Non-pigmented ciliary epithelial cell (primary cell): ENCODE measurements at places on chromosomes 2 and 18.

DNA sequence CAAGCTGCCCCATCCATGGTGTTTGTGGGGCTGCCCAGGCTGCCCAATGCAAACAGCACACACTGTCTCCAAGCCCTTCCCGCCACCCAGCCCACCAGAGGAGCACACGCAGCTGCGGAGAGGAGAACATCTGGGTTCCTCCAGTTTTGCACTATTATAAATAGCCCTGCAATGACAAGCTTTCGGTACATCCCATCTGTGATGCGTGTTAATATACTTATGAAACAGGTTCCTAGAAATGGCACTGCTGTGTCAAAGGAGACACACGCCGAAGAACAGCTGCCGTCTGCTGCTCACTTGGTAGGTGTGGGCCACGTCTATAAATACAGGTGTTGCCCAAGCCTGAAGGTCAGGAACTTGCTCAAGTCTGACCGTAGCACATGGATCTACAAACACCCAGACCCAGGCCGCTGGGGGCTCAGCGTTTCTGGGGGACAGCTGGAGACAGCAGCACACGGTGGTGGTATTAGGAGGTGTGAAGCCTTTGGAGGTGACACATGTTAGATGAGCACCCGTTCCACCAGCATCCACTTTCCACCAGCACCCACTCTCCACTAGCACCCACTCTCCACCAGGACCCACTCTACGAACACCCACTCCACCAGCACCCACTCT lies 34.3 kb downstream of the PXDN start:
- DNase-seq: no peak

GRCh38 chr2:84912984-84913383 lies 7.5 kb downstream of the TMSB10 start:
- no peak for DNase-seq

DNA sequence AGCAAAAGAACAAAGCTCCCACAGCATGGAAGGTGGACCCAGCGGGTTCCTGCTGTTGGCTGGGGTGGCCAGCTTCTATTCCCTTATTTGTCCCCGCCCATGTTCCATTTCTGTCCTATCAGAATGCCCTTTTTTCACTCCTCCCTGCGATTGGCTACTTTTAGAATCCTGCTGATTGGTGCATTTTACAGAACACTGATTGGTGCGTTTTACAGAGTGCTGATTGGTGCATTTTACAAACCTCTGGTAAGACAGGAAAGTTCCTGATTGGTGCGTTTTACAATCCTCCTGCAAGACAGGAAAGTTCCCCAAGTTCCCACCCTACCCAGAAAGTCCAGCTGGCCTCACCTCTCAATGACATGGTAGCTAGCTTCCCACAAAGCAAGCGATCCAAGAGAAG lies 40.2 kb upstream of the UGP2 start:
- no peak for DNase-seq

DNA sequence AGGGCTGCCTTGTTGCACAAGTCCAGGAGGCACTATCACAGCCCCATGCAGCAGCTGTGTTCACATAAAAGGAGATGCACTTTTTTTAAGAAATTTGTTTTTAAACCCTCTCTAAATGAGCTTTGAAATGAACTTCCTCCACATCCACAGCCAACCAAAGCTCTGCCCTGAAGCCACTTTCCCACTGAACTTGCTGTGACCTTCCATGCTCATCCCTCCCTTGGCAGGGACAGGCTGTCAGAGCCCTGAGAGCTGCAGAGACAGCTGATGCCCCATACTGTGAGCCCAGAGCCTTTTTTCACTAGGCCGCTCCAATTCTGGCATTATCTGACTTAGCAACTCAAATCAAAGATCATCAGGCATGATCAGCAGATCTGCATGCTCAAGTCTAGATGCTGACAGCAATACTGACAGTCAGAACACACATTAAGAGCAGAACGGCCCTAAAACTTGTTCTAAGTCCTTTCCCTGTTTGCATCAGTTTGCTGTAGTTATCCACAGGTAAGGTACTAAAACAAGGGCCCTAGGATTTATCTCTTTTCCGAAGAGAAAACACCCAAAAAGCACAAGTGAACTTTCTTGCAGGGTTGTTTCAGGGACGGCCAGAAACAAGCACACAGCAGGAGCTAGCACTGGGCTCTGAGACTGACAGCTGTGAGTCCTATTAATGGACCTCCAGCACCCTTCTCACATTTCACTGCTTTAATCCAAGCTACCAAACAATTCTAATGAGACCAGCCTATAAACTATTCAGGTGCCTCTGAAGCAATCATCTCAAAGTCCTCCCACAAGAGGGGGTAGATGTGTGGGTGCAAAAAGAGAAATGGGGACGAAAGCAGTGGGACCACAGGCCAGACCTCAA lies 34.9 kb downstream of the RNU4ATAC start:
- DNase-seq: no peak

DNA sequence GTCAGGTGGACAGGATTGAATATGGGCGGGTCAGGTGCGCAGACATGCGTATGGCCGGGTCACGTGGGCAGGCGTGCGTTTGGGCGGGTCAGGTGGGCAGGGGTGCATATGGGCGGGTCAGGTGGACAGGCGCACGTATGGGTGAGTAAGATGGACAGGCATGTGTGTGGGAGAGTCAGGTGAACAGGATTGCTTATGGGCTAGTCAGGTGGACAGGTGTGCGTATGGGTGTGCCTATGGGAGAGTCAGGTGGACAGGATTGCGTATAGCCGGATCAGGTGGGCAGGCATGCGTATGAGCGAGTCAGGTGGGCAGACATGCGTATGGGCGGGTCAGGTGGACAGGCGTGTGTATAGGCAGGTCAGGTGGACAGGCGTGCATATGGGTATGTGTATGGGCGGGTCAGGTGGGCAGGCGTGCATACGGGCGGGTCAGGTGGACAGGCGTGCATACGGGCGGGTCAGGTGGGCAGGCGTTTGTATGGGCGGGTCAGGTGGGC lies 30.3 kb upstream of the KLF11 start:
- no peak for DNase-seq

DNA sequence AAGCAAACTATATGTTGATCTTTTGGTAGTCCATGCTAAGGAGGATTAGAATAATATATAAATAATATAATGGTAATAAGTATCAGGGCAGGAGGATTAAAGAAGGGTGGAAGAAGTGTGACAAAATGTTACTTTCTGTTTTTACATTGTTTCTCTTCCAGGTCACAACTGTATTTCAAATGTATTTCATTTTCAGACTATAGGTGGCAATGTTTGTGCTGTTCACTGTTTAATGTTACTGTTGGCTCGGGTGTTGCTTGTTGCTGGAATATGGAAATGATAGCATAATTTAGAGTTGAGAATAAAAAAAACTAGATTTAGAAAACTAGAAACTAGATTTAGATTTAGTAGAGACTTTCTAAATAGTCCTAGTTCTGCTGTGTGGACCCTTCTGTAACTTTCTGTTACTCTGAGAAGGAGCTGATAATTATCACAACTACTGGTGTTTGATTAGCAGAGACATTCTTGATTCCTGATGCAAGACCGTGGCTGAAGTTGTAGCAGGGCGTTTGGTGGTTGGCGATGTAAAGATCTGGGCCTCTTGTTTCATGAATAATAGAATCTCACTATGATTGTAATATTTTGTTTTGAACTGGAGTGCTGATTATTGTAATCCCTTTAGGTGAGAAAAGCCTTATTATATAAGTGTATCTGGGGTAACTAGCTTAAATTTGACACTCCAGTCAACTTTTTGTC lies 7.9 kb downstream of the NEDD4L start:
- DNase-seq: no peak

GRCh38 chr18:66695281-66695680 lies 91.4 kb upstream of the CDH19 start:
- no peak for DNase-seq

DNA sequence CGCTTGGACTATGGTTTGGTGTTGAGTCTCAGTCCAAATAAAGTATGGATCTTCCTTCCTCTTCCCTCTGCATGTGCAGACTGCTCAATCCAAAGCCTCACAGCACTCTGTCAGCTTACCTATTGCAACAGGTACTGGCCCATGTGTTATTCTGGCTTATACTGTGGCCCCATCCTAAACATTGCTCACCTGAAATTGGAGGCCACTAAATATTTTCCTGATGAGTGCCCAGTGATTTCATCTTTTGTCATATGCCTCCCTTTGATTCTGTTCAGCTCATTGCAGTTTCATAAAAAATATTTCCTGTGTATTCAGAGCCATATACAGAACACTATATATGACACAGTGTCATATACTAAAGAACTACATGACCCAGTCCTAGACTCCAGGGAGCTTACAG lies 86.3 kb upstream of the FAM136A start:
- no peak for DNase-seq

- DNase-seq: no peak
Observed at GRCh38 chr2:239289545-239289944, 111.3 kb downstream of the HDAC4 start.

- DNase-seq: peak; percentile 84
Observed at GRCh38 chr2:150644298-150645067, 157.0 kb upstream of the RND3 start.

GRCh38 chr2:158620656-158621055 lies 163.9 kb downstream of the PKP4 start:
- DNase-seq: no peak

DNA sequence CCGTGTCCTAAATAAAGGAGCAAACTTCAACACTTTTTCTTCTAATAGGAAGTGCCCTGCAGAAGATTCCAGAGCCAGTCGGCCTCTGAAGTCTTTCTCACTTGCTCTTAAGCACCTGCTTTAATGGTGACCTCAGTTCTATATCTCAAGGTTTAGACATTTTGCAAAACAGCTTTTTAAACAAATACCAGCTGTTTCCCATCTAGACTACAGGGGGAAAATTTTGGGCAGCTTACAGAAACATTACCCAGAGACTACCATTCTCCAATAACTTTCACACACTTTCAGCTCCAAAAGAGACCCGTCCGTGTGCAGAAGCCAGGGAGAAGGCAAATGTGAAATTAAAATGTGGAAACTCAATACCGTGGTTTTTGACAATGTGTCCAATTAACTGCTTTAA lies 285.3 kb upstream of the CCDC68 start:
- no peak for DNase-seq

- DNase-seq: no peak
Observed at GRCh38 chr18:35827275-35827902, 145.1 kb upstream of the RMP24 start.

GRCh38 chr2:158979772-158980171 lies 11.3 kb downstream of the TANC1 start:
- no peak for DNase-seq

DNA sequence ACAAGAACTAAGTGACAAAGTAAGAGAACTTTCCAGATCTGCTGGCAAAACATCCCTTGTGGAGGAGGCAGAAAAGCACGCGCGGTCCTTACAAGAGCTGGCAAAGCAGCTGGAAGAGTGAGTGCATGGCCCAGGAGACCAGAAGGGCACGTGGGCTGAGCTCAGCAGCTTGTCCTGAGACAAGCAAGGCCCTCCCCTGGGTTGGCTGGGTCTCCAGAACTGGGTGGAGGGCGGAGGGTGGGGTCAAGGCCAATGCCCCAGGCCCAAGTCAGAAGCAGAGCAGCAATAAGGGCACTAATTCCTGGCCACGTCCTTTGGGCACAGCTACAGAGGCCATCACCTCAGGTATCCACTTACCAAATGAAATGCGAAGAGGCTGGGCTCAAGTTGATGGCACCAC lies 110.6 kb upstream of the TTC39C start:
- no peak for DNase-seq

DNA sequence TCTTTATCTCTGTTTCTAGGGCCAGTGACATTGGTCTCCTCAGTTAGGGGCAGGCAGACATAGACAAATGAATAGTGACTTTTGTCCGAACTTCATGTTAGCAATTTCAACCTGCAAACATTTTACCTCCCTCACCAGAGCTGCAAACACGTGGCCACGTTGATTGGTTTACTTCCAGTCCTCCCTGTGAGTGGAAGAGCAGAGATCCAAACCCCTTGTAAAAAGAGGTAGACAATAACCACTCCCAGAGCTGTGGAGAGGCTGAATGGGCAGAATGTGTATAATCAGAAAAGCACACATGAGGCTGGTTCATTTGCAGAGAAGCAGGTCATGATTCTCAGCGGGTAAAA lies 31.1 kb downstream of the CTIF start:
- no peak for DNase-seq

- no peak for DNase-seq
Observed at GRCh38 chr18:48284743-48285142, 124.4 kb downstream of the ZBTB7C start.

DNA sequence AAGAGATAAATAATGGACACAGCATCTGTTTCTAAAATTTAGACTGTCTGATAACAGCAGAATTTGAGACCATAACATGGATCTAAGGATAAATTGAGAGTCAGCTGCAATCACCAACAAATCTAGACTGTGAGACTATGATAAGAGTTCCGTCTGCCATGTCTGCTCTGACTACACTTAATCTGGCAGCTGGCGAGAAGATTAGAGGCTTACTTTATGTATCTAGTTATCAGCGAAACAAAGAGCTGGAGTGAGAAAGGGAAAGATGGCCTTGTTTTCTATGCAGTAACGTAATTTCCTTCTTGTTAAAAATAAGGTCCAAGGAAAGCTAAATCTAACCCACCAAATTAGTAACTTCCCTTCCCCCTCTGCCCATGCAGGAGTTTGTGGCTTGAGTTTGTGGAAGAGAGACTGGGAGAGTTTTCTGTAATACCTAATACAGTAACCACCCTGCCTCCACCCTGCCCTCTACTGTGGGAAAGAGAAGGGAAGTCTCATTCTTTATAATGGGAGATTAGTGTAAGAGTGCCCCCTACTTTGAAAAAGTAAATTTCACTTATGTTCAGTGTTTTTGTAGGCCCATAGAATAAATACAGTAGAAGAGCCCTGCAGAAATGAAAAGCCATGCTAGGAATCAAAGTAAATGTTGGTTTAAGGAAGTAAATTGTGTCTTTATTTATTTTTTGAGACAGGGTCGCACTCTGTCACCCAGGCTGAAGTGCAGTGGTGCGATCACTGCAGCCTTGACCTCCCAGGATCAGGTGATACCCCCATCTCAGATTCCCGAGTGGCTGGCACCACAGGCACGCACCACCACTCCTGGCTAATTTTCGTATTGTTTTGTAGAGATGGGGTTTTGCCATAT lies 27.5 kb downstream of the EML4 start:
- no peak for DNase-seq

DNA sequence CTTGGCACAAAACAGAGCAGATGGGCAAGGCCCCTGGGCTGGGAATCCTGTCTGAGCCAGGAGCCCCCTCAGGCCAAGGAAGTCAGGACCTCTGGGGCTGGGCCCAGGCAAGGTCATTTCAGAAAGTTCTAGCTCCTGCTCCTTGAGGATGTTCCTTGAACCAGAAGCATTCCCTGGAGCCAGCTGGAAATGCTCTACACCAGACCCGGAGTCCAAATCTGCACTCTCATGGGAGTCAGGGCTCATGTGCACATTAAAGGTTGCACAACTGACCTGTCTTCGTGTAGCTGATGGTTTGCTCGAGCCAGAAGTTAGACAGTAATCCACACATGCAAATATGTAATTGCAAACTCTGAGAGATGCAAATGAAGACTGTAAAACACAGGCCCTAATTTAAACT lies 18.0 kb downstream of the PARD6G start:
- no peak for DNase-seq

GRCh38 chr18:23131693-23132319 lies 3.5 kb upstream of the CABLES1 start:
- DNase-seq: peak; percentile 49

DNA sequence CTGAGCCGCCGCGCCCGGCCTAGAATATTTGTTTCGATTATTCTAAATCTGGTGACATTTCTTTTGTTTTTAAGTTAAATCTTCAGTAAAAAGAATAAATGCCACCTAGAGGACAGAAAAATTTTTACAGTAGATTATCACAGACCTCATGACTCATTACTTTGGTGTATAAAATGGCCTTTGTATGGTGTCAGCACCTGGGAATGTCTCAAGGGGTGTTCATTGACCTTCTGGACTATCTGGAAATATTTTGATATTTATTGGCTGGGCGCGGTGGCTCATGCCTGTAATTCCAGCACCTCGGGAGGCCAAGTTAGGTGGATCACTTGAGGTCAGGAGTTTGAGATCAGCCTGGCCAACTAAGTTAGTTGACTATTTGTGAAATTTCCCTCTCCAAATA lies 30.3 kb upstream of the SLC30A6 start:
- DNase-seq: peak; percentile 55
